ENCODE measurements at places on chromosomes 12 and 14.

DNA sequence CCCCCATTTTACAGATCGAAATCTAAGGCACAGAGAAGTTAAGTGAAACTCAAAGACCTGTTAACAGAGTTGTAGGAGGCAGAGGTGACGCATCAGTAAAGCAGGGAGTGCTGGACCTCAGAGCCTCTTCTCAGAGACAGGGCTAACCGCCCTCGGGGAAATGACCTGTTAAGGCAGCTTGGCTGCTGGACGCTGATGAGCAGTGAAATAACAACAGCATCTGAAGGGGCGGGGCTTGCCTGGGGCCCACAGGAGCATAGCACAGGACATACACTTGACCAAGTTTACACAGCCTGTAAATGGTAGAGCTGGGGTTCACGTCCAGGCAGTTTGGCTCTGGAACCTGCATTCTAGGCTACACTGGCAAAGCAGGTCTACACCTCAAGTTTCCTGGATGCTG, 39.3 kb downstream of the LRTM2 start:
- no peak for DNase-seq

- DNase-seq, result no peak
Observed at GRCh38 chr14:100857923-100858837, 32.3 kb downstream of the MEG3 start.

DNA sequence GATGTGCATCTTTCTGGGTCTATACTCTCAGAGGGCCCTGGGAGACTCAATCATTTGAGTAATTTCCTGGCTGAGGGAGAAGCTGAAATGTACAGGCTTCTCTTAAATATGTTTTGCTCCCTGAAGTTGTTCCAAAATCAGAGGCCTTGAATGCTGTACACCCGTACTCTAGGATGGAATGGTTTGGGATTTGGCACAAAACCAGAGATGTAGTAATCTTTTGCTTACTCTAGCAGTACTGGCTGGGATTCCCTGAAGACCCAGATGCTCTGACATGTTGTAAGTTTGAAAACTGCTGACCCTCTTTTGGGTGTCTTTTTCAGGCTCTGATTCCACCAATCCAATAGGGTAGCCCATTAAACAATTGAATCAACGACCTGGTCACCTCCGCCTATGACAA, 10.4 kb downstream of the ACACB start:
- no peak for DNase-seq

DNA sequence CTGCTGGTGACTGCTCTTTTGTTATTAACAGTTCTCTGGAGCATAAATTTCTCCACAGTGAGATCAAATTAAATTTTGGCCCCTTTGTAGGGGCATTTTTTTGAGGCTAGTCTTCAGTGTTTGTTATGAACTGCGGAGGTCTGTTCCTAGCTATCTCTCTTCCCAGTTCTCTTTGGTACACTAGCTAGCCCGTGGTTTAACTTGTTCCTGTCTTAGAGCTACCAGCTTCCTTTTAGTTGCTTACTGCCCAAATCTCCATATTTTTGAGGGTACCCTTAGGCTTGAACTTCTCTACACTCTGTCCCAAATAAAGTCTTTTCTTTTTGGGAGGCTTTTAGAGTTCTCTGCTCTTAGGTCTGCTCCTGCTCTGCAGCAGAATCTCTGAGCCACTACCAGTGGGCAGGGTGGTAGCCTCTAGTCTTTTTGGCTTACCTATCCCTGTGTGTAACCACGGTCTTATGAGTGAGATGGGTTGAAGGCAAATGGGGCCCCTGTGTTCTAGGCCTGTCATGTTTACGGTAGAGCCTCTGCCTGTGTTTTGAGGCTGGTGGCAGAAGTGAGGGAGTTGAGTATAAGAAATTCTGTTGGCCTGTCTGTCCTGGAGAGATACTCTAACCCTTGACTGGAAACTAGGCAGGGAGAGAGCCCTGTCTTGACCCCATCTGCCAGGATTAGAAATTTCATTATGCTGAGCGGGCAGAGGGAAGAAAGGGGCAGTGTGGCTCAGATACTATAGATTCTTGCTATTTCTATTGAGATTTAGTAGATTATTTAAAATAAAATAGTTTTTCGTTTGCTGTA, 21.0 kb downstream of the CNOT2 start:
- no peak for DNase-seq

- DNase-seq, result no peak
Observed at GRCh38 chr12:71239731-71240130, 81.9 kb upstream of the TSPAN8 start.

GRCh38 chr12:49041881-49042484, 18.6 kb downstream of the KMT2D start:
- DNase-seq, result no peak

- DNase-seq, result no peak
Observed at GRCh38 chr12:70756118-70756517, 118.9 kb upstream of the PTPRB start.

DNA sequence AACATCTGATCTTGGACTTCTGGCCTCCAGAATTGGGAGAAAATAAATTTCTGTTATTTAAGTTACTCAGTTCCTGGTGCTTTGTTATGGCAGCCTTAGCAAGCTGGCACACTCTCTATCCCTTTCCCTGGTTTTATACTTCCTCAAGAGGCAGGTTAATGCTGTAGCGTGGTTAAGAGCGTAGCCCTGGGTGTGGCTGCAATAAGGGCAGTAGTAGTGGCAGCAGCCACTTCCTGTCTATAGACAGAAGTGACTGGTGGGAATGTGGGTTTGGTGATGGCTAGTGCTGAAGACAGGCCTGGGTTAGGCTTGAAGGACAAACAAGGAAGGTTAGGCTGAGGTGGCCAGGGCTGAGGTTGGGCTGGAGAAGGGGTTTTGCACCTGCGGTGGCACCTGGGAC, 3.6 kb upstream of the LGALS3 start:
- DNase-seq, result no peak

- DNase-seq, result no peak
Observed at GRCh38 chr12:71555191-71555590, 108.5 kb downstream of the ZFC3H1 start.

GRCh38 chr14:55577229-55577628, 2.8 kb upstream of the KTN1 start:
- DNase-seq, result no peak

DNA sequence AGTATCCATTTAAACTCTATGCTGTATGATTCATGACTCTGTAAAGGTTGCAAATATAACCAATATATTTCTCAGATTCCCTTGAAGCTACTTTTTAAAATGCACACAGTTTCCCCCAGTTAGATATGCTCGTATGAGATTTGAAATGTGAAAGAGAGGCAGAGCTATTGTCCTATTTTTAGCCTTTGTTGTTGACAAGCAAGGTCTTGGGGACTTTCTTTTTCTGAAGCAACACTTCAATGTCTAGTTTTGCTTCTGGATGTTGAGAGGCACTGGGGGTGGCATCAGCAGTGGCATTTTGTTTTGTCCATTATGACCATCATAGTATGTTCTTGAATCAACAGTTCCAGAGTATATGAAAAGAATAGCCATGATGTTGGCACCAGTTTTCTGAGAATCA, 63.4 kb downstream of the ASCL1 start:
- DNase-seq, result no peak

DNA sequence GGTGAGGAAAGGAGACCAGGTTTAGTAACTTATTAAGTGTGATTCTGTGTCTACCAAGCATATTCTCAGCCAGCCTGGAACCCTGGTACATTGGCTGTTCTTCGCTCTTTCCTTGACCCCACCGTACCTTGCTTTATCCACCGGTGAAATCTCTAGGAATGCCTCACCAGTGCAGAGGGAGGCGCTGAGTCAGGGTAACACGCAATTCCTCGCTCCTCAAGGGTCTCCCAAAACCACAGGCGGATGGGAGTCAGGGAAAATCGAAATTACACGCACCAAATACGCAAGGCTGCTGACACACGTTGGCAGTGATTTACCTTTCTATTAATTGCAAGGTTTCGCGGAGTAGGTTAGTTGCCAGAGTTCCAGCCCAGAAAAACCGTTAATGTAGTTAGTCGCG, 845 bp downstream of the L3HYPDH start:
- no peak for DNase-seq

- DNase-seq, result no peak
Observed at GRCh38 chr14:100698666-100699448, 27.8 kb upstream of the DLK1 start.

DNA sequence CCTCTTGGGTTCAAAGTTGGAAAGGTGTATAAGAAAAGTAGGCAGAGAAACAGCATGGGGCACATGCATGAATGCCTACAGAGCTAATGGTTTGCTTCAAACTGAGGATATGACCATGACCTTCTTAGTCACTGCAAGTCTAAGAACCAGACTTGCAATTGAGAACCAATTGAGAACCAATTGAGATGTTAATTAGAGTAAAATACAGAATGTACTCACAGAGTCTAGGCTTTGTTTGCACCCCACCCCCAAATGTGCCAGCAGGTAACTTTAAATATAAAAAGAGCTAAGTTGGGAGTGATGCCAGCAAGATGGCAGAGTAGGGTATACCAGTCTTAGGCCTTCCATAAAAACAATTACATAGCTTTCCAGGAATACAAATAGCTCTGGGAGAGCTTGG, 227.3 kb upstream of the ALG10 start:
- no peak for DNase-seq

DNA sequence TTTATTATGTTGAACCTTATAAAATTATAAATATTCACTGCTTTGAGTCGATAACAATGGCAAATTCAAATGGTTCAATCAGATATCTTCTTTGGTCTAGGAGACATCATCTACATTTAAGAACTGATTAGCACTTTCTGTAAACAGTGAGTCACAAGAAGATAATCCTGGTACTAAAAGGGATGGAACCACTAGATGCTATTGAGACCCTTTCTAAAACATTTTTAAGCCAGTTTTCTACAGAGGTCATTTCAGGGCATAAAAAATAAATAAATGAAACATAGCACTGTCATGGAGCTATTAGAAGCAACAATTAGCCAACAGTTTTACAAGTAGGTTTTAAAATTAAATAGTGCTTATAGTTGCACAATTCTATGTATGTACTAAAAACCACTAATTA, 212.2 kb downstream of the DUSP6 start:
- DNase-seq, result no peak

DNA sequence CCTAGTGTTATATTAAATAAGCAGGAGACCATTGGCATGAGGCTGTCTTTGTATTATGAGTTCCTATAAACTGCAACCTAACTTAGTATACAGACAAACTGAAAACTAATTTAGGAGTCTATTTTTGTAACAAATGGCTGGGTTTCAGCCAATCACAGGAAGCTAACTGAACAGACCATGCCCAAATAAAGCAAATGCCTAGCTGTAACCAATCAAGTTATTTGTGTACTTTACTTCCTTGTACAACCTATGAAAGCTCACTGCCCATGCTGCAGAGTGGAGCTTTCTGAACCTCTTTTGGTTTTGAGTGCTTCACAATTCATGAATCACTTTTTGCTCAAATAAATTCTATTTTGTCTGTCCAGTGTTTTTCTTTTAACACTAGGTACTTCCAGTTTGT, 41.6 kb downstream of the GUCY2C start:
- no peak for DNase-seq

- no peak for DNase-seq
Observed at GRCh38 chr14:95480109-95480886, 36.2 kb downstream of the SYNE3 start.

GRCh38 chr12:112357214-112357613, 25.0 kb downstream of the HECTD4 start:
- DNase-seq, result no peak

- DNase-seq, result no peak
Observed at GRCh38 chr12:130816097-130816496, 23.0 kb downstream of the STX2 start.

- DNase-seq, result no peak
Observed at GRCh38 chr14:44030831-44031383, 476.2 kb downstream of the FSCB start.

DNA sequence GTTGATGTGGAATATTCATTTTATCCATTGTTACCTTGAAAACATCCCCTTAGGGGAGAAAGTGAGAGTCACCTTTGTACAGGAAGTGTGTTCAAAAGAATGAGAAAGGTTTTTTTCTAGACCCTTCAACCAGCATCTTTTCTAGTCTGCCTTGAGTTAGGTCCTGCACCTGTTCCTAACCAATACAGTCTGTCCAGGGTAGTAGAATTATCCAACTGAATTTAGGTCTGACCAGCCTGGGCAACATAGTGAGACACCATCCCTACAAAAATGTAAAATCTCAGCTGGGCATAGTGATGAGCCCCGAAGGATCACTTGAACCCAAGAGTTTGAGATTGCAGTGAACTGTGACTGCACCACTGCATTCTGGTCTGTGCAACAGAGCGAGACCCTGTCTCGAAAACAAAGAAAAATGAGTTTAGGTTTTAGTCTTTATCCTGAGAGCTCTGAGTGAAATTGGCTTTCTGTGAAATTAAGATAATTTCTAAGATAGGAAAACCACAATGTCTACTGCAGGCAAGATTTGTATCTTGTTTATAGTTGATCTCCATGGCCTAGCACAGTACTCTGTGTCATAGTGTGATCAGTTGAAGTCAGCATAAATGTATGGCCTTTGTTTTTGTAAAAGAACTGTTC, 25.2 kb downstream of the ARHGAP5 start:
- DNase-seq, result no peak

GRCh38 chr14:68606176-68606575, 186.7 kb downstream of the ZFP36L1 start:
- DNase-seq, result peak; percentile 68

All from NCI-H2171 (cell line).